CD4-positive, alpha-beta T cell treated with Interleukin-21 for 1 hour (primary cell): ENCODE measurements at places on chromosomes 5 and 9.

DNA sequence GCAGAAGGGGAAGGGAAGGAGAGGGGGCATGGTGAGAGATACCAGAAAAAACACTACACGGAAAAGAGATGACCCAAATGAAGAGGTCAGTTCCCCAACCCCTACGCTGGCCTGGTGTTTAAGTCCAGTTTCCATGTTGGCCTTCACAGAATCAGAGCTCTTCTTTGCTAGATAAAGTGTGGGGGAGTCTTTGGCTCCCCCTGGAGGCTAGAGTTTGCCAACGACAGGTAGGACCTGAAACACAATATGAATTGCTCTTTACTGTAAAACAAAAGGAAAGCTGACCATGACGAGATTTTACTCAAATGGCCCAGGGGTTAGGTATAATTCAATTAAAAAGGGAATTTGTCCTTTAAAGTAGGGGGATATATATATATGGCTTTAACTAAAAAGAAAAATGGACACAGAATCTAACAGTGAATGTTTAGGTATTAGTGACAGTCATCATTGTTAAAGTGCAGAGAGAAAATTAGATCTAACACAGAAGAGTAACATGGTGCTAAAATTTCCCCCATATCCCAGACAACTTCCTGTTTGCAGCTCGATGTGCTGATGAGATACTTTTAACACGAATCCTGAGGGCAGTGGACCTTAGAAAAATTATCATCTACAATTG is 92.0 kb downstream of the SV2C start:
- peak; percentile 61 for DNase-seq

- DNase-seq, result no peak
These were observed 28.3 kb upstream of the STOM start for GRCh38 chr9:121398374-121398773.

DNA sequence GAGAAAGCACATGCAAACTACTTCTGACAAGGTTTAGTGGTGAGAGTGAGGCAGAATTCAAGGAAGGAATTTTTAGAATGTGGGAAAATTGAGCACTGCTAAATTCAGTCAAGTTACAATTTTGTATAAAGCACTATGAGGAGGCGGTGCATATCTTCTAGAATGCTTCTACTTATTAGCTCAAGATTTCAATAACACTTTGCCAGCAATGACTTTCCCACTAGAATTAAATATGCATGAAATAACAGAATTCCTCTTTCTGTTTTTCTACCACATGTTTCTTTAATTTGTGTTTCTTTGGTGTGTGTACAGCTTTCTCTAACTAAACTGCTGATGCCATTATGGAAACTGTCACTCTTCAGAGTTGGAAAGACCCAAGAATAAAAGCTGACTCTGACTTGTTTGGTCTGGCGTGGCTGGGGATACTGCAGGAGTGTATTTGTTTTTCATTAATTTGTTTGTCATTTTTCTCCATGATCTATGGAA is 163.5 kb downstream of the ARSB start:
- DNase-seq, result no peak

DNA sequence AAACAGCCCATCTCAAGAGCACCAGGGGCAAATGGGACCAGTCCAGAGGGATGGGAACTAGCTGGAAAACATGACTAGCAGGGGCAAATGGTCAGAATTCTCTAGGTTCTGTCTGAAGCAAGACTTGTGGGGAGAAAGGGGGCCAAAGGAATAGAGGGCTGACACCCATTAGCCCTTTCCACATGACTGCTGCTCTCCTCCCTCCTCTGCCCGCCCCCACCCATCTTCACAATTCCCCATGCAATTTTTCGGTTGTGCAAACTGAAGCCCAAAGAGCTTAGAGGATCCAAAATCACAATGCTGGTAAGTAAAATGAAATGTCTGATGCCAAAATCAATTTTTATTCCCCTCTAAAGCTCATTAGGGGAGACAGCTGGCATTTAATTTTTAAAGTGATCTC is 207.1 kb downstream of the DCP2 start:
- DNase-seq, result no peak

GRCh38 chr9:138060881-138061280 is 183.3 kb downstream of the CACNA1B start:
- DNase-seq, result no peak

GRCh38 chr5:60568646-60569045 is 131.3 kb downstream of the DEPDC1B start:
- DNase-seq, result no peak

DNA sequence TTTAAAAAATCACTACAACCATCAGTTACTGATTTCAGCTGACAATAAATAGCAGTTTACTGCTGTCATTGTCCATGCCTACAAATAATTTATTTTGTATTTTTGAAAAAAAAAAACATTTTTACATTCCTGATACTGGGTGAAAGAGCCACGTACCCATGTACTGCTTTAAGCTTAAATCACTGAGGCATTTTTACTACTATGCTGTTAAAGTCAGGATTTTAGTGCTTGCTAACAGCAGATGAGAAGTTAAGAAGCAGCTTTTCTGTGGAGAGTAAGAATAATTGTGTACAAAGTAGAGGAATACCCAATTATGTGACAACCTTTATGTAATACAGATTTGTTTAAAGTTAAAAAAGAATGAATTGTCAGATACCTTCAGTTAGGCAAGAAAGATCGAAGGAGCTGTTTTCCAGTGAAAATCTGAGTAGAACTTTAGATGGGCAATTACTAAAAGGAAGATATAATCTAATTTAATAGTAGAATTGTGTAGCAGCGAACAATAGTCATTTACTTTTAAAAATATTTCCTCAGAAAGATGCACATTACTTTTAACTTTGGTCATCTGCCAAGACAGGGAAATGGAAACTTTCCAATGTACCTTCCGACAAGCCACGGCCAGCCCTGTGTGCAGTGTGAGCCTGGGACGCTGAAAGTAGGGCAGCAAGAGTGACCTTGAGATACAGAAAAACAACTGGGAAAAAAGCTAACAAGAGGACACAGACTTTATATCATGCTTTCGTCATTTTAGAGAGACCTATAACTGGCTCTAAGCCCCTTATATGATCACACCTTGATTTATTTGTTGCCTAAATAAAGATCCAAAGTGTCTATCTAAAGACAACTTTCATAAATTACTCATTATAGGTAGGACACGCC is 39.9 kb downstream of the RHOBTB3 start:
- DNase-seq, result no peak

DNA sequence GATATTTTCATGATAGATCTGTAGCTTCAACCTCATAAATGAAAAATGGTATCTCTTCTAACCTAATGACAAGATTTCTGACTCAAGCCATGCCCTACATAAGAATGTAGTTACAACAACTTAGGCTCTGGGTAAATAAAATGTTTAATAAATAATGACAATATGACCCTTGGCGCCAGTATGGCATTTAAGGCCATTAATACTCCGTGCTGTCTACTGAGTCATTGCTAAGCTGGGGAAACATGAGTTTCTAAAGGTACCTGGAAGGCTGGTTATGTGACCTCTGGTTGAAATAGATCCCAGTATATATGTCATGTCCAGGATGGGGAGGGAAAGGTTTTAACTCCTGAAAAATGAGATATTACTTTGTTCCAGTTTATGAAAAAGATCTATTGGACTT is 58.0 kb upstream of the CEMIP2 start:
- DNase-seq, result no peak

DNA sequence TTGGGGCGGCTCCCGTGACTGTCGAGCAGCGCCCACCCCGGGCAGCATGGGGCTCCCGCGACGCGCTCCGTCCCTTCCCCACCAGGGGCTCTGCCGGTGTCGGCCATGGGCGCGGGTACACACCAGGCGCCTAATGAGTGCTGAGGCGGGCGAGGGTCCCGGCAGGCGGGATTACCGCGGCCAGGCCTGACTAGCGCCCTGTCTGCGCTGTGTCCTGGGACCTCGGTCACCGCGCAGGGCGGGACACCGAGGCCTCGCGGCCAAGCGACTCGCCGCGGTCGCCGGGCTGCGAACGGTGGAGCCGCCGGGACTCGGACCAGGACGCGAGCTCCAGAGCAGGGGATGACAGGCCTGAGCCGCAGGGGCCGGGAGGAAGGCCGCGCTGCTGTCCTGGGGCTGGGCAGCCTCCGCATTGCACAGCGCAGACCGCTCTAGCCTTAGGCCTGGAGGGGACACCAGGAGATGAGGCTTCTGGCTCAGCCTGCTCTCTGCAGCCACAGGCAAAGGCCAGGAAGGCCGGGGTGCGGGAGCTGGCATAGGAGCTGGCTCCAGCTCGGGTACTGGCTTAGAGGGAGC is 14.1 kb downstream of the LCN10 start:
- no peak for DNase-seq

- DNase-seq, result no peak
These were observed 175.7 kb downstream of the MELK start for GRCh38 chr9:36748322-36748899.

GRCh38 chr5:158958021-158958994 is 141.4 kb downstream of the EBF1 start:
- peak; percentile 4 for DNase-seq

DNA sequence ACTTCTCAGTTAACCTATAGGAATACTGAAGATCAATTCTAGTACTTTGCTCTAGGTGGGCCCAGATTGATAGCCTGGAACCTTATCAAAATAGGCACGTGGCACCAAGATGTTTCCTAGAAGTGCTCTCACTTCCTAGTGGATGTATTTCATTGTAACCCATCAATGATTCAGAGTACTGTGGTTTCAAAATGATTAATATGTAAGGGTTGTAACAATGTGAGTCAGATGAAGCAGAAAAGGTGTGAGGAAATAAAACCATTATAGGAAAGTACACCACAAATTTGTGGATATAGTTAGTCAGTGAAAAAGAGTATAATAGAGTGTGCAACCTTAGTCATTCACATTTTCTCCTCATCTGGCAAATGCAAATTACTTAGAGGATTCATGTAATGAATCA is 177.3 kb upstream of the FST start:
- no peak for DNase-seq

- DNase-seq, result no peak
These were observed 29.9 kb upstream of the DMRTA1 start for GRCh38 chr9:22416692-22417060.

DNA sequence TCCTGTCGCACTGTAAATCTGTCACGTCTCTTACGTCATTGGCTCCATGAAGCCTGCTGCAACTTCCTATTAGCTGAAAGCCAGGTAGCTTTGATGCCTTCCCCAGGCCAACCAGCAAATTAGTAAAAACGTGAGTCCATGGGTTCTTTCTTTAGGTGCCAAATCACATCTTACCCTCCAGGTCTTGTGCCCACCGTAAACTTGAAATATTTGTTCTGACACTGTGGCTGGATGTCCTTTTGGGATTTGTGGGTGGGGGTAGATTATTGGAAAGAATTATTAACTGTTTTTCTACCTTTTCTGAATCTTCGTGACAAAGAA is 172.8 kb downstream of the NR3C1 start:
- DNase-seq, result no peak

- DNase-seq, result peak; percentile 29
These were observed 78.2 kb downstream of the FAM114A2 start for GRCh38 chr5:153960269-153961215.

- DNase-seq, result no peak
These were observed 22.6 kb upstream of the NADK2 start for GRCh38 chr5:36264202-36264760.

DNA sequence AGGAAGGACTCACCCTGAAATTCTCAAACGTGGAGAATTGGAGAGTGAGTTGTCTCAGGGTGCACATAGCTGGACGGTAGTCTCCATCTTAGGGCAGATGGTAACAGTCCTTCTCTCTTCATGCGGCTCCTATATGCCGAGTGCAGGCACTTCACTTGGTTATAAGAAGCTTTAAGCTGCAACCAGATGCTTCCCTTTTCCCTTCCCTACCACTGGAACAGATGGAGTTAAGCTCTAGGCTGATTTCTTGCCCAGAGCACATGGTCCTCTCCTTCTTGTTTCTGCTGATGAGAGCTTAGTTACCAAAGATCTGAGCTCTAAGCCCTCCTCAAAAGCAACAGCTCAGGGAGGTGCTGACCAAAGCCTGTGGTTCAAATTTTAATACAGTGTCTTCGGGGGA is 355.7 kb downstream of the ARHGEF28 start:
- DNase-seq, result no peak

- no peak for DNase-seq
These were observed 67.4 kb downstream of the VCAN start for GRCh38 chr5:83538786-83539462.

GRCh38 chr9:90830051-90830450 is 28.4 kb downstream of the SYK start:
- DNase-seq, result no peak

DNA sequence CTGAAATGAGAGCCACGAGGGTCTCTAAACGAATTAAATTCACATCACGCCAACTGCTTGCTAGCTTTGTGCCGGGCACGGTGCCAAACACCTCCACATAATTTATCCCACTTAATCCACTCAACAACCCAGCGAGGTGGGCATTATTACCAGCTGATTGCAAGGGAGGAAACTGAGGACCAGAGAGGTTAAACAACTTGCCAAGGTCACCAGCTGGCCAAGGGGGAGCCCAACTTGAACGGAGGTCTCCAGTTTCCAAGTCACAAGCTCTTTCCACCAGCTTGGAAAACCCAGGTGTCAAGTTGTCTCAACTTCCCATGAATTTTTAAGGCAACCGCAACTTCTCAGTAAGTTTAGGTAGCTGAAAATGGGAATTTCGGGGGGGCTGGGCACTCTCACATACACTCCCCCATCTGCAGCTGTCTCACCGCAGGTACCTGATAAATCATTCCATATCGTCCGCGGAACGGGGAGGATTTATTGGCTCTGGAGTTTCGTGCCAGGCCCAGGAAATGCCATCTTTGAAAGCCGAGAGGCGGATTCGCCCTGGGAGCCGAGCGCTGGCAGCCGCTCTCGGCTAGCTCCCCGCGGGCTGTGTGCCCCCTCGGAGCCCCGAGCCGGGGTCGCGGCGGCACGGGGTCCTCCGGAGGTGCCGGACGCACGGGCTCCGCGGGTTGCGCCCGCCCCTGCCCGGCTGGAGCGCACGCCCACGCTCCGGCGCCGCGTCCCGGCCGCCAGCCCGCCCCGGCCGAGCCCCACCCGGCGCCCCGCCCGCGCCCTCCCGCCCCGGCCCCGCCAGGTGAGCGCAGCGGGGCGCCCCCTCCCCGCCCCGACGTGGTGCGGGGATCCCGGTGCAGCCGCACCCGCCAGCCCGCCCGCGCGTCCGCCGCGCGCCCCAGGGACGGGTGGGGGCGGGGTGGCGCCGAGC is 617 bp downstream of the PTPN3 start:
- DNase-seq, result no peak

DNA sequence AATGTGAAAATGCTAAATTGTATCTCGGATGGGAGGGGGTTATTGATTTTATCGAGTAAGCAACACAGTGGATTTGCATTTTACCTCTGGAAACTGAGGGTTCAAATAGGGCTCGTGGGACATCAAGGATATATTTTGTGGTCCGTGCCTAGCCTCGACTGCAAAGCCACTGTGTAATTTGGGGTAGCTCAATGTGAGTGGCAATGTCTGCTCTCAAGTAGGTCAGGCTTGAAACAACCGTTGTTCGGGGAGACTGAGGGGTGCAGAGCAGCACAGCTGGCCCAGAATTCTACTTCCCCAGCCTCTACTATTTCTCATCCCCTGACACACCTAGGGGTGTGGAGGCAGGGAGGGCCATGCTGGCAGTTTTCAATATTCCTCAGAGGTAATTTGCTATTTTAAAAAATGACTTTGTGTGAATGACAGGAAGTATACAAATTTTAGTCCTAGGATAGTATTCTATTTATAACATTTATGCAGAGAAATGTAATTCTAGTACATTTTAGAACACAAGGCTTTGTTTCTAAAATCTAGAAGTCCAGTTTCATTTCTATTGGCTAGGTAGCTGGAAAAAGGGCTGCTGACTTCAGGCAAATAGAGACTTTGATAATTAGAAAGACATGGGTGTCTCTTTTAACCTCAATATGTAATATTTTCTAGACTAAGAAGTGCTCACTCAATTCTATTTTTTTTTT is 1.4 kb upstream of the DAB2 start:
- no peak for DNase-seq
